ENCODE measurements at places on chromosomes 3 and 15.

GRCh38 chr15:89177633-89178306 lies 43.6 kb downstream of the RLBP1 start:
- peak; percentile 51 for DNase-seq

DNA sequence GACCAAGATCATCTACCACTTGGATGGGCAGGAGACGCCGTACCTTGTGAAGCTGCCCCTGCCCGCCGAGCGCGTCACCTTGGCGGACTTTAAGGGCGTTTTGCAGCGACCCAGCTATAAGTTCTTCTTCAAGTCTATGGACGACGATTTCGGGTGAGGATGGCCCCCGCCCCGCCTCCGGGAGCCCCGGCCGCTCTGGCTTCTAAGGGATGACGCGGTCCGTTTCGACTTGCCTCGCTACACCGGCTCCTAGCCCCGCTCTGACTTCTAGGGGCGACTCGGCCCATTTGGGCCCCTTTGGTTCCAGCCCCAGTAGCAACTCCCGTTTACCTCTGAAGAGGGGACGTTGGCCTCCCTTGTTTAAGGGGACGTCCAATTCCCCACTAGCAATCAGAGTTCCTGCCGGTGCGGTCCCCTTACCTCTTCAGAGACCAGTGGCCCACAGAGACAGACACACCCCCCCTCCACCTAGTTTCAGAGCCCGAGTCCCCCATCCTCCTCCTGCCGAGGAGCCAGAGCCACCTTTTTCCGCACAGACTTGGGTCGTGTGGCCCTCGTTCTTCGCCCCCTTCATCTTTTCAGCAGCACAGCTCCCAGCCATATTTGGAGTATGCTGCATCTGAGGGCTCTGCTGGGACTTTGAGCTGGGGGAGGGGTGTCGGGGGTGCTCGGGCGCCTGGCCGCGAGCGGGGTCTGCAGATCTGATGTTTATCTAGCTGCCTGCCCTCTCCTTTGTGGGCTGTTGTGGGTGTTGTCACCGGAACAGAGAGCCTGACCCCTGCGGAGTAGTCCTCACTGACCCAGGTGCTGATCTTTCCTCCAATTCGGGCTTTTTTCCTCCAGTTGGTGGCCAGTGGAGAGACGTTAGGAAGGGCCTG lies 706 bp downstream of the DVL3 start:
- DNase-seq, result peak; percentile 52

DNA sequence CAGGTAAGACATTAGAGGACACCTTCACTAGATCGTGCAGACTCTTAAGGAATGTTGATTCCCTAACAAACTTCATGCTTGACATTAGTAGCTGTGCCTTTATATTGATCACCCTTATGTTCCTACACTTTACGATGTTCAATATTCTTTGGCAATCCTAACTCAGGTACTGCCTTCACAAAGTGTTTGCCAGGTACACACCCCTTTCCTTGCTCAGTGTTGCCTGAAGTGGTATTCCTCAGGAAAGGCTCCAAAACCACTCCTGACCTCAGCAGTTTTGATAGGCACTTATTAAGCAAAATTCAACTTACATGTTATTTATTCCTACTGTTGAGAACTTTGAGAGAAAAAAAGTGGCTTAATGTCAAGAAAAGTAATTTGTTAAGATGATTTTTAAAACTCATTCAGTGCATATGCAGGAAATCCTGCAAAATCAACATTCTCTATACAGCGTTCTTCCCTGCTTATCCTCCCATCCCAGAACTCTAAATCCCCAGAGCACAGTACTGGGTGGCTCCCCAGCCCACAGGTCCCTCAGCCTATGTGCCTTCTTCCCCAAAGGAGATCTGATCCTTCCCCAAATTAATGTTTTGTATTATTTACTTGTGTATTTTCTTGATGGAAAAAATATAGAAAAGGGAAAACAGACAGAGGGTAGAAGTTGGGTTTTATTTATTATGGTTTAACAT lies 260.7 kb downstream of the MECOM start:
- no peak for DNase-seq

DNA sequence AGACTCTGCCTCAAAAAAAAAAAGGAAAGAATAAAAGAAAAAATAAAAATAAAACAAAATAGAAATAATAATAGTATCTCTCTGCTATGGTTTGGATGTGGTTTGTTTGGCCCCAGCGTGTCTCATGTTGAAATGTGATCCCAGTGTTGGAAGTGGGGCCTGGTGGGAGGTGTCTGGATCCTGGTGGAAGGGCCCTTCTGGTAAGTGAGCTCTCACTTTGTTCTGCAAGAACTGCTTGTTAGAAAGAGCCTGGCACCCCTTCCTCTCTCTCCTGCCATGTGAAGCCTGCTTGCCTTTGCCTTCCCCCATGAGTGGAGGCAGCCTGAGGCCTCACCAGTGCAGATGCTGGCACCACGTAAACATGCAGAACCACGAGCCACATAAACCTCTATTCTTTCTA lies 26.3 kb downstream of the TMEM44 start:
- DNase-seq, result no peak

- DNase-seq, result peak; percentile 41
These were observed 149.8 kb downstream of the GABRB3 start for GRCh38 chr15:26623071-26623470.

GRCh38 chr15:65982627-65983322 lies 113.5 kb downstream of the RAB11A start:
- no peak for DNase-seq

DNA sequence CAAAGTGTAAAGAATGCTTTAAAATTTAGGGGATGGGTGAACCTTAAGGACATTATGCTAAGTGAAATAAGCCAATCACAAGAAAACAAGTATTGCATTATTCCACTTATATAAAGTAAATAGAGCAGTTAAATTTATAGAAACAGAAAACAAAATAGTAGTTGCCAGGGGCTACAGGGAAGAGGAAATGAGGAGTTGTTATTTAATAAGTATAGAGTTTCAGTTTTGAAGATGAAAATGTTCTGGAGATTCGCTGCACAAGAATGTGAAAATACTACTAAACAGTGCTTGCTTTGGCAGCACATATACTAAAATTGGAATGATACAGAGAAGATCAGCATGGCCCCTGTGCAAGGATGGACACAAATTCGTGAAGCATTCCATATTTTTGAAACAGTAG lies 32.0 kb downstream of the DNAH12 start:
- DNase-seq, result no peak

DNA sequence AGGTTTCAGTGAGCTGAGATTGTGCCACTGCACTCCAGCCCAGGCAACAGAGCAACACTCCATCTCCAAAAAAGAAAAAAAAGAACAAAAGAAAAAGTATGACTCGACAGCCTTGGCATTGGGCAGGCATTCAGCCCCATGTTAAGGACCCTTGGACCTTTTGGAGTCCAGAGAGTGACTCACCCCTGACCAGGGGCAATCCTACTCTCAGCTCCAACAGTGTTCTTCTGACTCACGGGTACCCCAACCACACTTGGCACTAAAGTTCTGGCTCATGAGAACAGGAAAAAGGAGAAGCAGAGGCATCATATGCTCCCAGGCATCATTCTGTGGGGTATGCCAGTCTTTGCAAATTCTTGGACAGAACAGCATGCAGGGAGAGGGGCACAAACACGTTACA lies 252.4 kb upstream of the HES1 start:
- no peak for DNase-seq

DNA sequence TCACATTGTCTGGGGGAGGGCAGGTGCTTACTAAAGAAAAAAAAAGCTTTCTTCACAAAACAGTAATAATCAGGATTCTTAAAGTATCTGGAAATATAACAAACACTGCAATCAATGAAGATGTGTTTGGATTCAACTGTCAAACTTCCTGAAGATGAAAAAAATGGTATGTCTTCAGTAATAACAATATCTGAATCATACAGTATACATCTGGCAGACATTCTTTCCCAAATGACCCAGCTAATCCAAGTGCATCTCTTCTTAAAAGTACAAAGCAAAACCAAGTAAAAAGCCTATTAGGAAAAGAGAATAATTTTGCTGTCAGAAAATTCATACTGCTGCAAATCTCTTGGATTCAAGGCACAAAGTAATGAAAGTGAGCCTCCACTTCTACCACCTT lies 145.0 kb upstream of the MCTP2 start:
- no peak for DNase-seq

GRCh38 chr3:56919797-56920195 lies 118.0 kb upstream of the ARHGEF3 start:
- DNase-seq, result no peak

DNA sequence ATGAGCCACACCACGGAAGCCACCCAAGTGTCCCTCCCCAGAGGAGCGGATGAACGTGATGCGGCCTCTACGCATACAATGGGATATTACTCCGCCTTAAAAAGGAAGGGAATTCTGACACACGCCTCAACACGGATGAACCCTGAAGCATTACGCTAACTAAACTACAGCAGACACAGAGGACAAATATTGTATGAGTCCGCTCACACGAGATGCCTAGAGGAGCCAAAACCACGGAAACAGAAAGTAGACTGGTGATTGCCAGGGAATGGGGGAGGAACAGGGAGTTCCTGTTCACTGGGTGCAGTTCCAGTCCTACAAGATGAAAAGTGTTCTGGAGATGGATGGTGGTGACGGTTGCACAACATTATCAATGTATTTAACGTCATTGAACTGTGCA lies 32.7 kb downstream of the SRGAP3 start:
- no peak for DNase-seq

- no peak for DNase-seq
These were observed 334.6 kb upstream of the ATP10A start for GRCh38 chr15:26197719-26198118.

DNA sequence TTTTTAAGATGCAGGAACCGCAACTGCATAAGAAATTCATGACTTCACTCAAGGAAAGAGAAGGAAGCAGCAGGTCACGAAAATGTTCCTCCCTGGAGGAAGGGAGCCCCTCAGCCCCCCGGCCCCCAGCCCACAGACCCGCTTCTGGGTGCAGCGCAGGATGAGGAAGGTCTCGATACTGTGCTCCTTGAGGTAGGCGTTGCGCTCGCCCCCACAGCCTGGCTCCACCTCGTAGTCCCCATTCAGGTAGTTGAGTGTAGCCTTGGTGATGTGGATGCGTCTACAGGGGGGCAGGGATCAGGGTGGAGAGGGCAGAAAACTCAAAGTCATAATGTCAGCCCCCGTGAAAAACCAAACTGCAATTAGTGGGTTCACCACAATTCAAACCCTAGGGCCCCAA lies 121.4 kb downstream of the ADCY5 start:
- DNase-seq, result no peak

DNA sequence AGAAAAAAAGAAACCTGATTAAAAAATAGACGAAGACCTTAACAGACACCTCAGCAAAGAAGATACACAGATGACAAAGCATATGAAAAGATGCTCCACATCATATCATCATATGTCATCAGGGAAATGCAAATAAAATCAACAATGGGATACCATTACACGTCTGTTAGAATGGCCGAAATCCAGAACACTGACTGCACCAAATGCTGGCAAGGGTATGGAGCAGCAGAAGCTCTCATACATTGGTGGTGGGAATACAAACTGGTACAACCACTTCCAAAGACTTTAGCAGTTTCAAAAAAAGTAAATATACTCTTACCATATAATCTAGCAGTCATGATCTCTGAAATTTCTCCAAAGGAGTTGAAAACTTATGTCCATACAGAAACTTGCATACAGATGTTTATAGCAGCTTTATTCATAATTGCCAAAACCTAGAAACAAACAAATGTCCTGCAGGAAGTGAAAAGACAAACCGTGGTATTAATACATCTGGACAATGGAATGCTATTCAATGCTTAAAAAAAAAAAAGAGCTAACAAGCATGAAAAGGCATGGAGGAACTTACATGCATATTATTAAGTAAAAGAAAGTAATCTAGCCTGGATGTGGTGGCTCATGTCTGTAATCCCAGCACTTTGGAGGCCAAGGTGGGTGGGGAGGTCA lies 107.4 kb downstream of the HES1 start:
- DNase-seq, result no peak

GRCh38 chr3:71372241-71372768 lies 211.2 kb downstream of the FOXP1 start:
- DNase-seq, result no peak

GRCh38 chr3:120177151-120177550 lies 82.9 kb upstream of the GSK3B start:
- peak; percentile 90 for DNase-seq

- no peak for DNase-seq
These were observed 1.2 kb downstream of the CHST2 start for GRCh38 chr3:143120716-143121240.

- DNase-seq, result peak; percentile 82
These were observed 41.3 kb downstream of the CHDH start for GRCh38 chr3:53804697-53805462.

- DNase-seq, result peak; percentile 73
These were observed 35.9 kb downstream of the SAXO2 start for GRCh38 chr15:82298520-82298919.

- no peak for DNase-seq
These were observed 65.5 kb upstream of the FBN1 start for GRCh38 chr15:48710952-48711495.

GRCh38 chr3:55442861-55443260 lies 44.2 kb downstream of the WNT5A start:
- DNase-seq, result no peak

GRCh38 chr15:28886431-28887338 lies 911 bp downstream of the APBA2 start:
- DNase-seq, result no peak

DNA sequence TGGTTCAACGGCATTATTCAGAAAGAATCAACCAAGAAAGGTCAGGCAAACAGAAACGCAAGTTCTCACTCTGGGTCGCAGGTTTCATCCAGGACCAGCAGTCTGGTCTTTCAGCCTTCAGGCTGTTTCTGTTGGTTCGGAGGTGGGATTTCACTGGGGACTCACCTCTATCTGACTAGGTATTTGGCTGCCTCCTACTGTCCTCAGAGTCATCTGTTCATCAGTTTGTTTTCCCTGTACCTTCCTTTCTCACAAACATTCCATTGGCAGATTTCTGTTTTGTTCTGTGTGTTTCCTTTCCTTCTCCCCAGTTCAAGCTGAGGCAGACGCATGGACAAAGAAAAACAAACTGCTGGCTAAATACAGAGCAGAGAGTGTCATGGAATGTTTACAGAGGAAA lies 1046.6 kb upstream of the CFAP20DC start:
- peak; percentile 4 for DNase-seq

- no peak for DNase-seq
These were observed 65.0 kb downstream of the CEMIP start for GRCh38 chr15:80844011-80844732.

GRCh38 chr3:94225148-94225865 lies 162.4 kb downstream of the NSUN3 start:
- no peak for DNase-seq

GRCh38 chr15:85618956-85619491 lies 175.7 kb downstream of the KLHL25 start:
- DNase-seq, result peak; percentile 64

- no peak for DNase-seq
These were observed 134.0 kb downstream of the CHL1 start for GRCh38 chr3:330494-331115.

All from ELF-1 (cell line).